ENCODE measurements at places on chromosomes 16 and 17.

DNA sequence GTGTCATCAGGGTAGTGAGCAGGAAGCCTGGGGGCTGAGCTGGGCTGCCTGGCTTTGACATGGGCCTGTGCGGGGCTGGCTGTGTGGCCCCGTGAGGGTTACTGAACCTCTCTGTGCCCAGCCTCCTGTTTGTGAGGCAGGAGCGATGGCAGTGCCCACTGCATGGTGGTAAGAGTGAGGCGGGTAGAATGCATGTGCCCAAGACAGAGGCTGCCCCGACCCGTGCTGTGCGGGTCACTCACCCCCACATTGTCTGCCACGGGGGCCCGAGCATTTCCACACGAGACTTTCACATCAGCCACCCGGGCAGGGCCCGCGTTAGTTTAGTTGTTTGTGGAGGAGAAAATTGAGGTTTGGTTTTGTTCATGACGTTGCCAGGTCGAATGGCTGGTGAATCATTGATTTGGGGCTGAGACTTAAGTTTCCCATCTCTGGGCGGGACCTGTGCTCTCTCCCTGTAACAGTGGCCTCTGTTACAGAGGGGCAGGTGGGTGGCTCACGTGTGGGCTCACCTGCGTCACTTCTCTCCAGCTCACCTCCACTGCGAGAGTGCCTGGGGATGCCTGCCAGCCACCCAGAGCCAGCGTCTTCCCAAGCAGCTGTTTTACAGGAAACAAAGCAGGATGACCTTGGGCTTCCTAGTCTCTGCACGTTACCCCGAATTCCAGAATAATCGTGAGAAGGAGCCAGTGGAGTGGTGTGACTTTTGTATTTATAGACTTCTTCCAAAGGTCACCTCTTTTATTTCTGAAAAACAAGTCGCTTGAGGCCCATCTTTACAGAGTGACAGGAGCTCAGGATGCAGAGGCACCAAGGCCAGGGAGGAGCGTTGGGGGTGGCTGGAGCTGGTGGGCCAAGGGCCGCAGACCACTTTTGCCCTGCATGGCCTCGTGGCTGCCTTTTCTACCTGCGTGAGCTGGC lies 150.6 kb downstream of the RPTOR start:
- DNase-seq, result no peak

DNA sequence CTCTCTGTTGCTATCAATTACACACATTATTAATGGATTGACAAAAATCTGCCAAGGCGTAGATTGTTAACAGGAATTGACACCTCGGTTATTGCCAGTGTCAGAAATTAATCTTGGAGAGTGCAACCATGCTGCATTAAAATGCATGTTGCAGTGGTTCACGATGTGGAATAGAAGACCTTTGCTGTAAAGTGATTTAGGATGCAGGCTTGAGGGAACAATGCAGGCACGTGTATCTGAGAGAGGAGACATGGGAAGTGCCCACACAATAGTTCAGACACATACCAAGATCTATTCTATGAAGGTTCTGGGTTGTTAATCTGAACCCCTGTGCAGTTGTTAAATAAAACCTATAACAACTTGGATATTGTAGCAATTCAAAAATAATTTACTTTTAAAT lies 1032.8 kb upstream of the CDH8 start:
- no peak for DNase-seq

- no peak for DNase-seq
These were observed 35.3 kb upstream of the LRRC75A start for GRCh38 chr17:16527298-16527697.

- DNase-seq, result no peak
These were observed 21.6 kb downstream of the PLA2G10 start for GRCh38 chr16:14672403-14672971.

DNA sequence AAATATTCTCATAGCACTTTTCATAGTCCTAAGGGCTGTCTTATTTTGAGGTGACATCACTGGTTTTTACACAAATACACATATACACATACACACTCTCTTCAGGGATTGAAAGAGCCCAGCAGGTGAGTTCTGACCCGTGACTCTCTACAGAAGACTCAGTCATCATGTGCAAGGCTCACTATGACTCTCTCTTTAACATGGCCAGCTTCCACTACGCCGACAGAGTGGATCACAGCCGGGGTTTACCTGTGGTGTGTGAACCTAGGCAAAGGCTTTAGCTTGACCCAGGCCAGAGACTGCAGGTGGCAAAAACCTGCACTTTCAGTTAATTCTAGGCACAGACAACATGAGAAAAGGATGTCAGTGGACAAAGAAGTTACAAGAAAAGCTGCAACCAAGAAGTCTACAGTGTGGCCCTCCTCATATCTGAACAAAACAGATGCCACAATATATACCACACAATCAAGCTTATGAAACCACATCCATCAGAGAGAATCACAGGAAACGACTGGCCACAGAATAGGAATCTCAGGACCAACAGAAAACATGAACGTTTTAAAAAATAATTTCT lies 56.5 kb downstream of the CYTH1 start:
- no peak for DNase-seq

GRCh38 chr16:50185005-50185505 lies 31.9 kb downstream of the TENT4B start:
- no peak for DNase-seq

GRCh38 chr16:14600164-14600563 lies 29.9 kb downstream of the PARN start:
- no peak for DNase-seq

- no peak for DNase-seq
These were observed 17.1 kb upstream of the VWA3A start for GRCh38 chr16:22075043-22075757.

DNA sequence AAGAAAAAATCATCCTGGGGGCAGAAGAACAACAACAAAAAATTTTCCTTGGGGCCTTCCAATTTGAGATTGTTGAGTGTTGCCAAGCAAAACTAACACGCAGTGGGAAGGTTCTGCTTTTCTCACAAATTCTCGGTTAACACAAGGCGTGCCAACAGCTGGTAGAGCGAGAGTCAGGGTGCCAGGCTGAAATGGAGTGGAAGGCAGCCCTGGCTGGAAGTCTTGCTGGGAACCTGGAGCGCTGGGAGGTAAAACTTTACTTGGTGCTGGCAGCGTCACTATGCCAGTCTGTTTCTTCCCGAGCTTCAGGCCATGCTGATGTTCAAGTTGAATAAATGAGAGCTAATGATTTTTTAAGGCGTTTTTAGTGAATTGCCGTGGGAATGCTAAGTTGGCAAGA lies 189.4 kb downstream of the WWOX start:
- DNase-seq, result no peak

DNA sequence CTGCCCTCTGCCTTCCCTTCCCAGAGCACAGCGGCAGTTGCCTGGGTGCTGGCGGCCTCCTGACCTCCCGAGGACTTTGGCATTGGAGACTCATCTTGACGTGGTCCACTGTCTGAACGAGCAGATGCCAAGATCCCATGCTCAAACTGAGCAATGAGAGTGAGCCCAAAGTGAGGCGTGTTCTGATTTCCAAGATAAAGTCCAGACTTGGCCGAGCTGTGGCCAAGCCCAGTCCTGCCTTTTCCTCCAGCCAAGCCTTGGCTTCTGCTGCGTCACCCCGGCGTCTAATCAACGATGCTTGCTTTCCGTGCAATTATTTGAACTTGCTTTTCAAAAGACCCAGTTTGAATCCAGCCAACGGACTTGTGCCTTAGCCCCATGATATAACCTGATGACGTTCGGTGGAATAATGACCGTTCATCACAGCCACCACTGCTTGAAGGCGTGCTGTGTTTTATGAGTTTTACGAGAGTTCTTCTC lies 179.2 kb downstream of the IRF8 start:
- DNase-seq, result no peak

GRCh38 chr16:72428681-72429376 lies 256.9 kb upstream of the PMFBP1 start:
- no peak for DNase-seq

DNA sequence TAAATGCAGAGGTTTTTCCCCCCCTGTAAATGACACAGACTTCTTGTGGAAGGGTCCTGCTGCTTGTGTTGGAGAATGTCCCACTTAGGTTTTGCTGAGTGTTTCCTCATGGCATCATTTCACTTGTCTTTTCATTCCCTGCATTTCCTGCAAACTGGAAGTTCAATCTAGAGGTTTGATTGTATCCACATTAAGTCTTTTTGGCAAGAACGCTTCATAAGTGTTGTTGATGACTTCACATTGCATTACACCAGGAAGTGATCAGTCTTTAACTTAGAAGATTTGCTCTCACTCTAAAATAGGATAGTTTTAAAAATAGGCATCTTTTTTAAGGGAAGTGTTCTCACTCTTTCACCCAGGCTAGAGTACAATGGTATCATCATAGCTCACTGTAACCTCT lies 67.2 kb downstream of the RPTOR start:
- no peak for DNase-seq

DNA sequence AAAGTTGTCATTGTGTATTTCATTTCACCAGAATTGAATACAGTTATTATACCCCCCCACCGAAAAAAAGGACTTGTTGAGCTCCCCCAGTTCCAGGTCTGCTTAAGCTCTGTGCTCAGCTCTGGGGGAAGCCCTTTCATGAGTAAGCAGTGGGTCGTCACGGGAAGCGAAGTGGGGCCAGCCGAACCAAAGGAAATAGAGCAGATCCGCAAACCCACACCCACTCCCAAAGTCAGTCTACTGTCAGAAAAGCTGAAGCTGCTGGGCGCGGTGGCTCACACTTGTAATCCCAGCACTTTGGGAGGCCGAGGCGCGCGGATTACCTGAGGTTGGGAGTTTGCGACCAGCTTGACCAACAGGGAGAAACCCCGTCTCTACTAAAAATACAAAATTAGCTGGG lies 50.1 kb downstream of the PECAM1 start:
- no peak for DNase-seq

DNA sequence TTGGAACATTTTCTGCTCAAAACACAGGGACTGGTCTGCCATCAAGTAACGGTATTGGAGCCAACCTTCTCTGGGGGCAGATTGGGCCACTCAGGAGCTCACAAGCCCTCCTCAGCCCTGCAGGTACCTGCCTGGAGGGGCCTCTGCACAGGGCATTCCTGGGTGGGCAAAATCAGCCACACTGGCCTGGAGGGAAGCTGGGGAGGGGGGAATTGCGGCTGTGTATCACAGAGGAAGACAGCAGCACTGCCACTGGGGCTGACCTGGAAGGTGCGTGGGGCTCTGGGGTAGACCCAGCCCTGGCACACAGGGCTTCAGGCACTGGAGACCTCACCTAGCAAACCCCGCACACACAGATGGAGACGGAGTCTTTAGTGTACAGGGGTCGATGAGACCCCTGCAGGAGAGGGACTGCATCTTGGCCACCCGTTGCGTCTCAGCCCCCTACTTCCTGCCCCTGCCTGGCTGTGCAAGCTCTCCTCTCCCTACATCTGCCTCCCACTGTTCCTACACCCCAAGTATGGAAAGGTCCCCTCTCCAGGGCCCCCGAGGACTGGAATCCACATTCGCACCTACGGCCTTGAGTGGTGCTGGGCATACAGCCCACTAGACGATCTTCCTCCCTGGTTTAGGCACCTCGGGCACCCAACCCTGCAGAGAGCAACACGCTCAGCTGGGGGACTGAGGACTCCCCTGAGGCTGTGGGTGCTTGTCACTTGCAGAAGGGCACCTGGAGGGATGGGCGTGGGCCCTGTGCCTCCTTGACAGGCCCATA lies 7.1 kb upstream of the SRRM2 start:
- DNase-seq, result no peak

GRCh38 chr17:41615454-41615853 lies 2.9 kb upstream of the KRT16 start:
- DNase-seq, result no peak

DNA sequence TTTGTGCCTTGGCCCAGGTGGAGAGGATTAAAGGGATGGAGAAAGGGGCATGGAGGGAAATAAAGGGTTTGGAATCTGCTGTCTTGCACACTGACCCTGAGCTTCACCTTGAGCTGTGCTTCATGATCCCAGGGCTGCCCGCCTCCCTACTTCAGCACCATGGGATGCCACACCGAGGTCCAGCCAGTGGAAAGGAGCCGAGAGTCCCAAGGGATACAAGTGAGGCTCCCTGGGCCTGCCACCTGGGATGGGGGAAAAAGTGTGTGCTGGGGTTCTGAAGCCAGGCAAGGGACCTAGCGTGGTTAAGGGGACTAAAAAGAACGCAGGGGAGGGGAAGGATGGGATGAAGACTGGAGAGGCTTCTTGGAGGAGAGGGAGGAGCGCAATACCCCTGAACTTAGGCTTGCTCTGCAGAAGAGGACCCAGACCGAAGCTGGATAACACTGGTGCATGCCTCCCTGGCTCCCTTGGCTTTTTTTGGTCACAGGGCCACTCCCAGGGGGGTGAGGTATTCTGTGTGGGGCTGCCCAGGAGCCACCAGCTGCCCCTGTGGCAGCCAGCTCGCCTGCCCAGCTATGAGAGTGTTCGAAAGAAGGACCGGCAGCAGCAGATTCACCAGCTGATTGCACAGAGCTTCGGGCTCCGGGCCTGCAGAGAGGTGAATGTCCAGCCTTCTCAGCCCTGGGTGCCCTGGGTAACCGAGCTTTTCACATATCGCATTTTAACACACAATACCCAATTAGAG lies 7.2 kb downstream of the MRPL27 start:
- no peak for DNase-seq

DNA sequence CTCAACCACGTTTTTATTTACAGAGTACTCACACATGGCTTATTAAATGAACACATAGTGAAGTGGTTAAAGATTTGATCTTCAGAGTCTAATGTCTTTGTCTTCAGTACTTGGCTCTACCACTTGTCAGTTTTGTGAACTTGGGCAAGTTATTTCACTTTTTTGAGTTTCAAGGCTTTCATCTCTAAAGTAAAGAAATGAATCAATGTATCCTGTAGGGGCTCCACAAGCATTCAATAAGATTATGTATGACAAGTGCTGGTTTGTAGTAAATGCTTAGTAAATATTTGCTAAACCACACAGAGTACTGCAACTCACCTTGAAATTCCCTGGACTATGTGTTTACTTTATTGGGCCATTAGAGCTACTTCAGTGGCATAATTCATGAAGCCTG lies 446.0 kb upstream of the GOT2 start:
- no peak for DNase-seq

GRCh38 chr16:81076566-81077075 lies 417 bp downstream of the C16orf46 start:
- peak; percentile 88 for DNase-seq

DNA sequence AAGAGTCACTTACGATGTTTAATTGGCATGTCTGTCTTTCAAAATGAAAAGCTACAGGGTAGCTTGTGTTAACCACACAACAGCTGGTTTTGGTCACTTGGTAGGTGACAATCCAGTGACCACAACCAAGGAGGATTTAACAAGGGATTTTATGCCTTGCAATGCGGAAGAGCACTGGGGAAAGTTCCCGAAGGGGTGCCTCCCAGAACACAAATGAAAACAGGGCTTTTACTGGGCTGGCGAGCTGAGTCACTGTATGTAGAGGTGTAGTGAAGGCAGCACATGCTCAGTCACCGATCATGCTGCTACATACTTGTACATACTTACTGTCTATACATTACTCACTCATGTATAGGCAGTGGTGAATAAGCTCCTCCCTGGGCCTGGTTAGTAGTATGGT lies 483.5 kb downstream of the CDH13 start:
- DNase-seq, result no peak

- DNase-seq, result no peak
These were observed 13.8 kb upstream of the AATK start for GRCh38 chr17:81179861-81180260.

GRCh38 chr17:33651686-33652085 lies 358.6 kb upstream of the ASIC2 start:
- DNase-seq, result no peak
